NCI-H1092 treated with DMSO at 0.1 percent for 48 hours (cell line): ENCODE measurements at places on chromosomes 3 and 15.

DNA sequence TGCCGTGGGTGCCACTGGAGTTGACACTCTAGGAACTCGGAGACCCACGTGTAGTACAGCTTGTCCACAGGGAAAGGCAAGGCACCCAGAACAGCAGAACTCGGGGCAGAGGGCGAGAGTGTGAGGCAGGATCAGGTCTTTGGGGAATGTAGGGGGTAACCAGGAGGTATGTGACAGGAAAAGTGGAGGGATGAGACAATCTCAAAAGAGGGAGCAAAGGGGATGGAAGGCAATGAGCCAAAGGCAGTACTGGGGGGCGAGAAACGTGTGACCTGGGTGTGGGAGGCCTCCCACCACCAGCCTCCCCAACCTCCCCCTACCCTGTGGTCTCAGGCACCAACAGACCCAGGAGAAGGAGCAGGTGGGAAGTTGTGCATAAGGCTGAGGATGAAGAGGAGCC, 48.9 kb downstream of the UMPS start:
- DNase-seq: no peak

- no peak for DNase-seq
These were observed 55.4 kb upstream of the SEC13 start for GRCh38 chr3:10376353-10376752.

GRCh38 chr3:69922521-69923000, 77.0 kb upstream of the SAMMSON start:
- no peak for DNase-seq

DNA sequence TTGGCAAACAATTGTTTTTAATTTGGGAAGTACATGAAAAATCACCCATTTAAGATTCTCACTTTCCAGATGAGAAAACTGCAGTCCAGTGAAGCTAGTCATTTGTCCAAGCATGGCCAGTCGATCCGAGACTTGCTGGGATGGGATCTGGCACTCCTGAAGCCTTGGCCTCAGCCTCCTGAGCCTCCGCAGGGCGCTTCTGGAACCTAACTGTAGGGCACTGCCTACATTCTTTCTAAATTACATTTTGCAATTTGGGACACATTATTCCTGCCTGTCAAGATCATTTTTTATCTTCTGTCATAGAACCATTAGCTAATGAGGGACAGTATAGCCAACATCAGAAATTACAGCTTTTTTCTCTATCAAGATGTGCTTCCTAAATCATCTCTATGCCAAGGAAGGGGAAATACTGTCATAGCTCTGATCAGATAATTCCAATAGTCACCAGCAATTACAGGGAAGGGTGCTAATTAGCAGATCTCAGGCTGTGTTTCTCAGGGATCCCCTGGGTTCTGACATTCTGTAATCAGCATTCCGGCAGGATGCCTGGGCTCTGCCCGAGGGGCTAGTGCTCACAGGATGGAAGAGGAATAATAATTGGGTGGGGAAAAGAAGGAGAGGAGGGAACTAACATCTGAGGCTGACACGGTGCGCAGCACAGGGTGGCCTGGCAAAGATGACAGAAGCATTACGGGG, 28.3 kb downstream of the ANAPC13 start:
- DNase-seq: no peak

DNA sequence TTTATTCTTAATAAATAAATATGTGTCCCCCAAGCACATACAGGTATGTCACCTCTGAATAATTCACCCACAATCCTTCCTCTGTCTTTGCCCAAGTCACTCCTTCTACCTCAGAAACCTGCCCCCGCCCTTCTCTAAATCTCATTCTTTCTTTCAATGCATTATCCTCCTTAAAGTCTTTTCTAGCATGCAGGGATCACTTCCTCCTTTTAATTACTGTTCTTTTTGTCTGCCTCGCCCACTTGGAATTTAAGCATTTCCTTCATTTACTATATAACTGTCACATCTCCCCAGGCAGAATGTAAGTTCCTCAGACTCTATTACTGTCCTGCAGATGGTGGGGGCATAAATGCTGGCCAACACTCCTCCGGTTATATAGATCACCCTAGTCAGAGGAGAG, 7.8 kb downstream of the CCDC80 start:
- no peak for DNase-seq
